Activated CD8-positive, alpha-beta memory T cell treated with anti-CD3 and anti-CD28 coated beads for 1 hour (primary cell): ENCODE measurements at places on chromosomes 7 and 10.

GRCh38 chr7:45145881-45146280 is 11.7 kb upstream of the RAMP3 start:
- no peak for DNase-seq

DNA sequence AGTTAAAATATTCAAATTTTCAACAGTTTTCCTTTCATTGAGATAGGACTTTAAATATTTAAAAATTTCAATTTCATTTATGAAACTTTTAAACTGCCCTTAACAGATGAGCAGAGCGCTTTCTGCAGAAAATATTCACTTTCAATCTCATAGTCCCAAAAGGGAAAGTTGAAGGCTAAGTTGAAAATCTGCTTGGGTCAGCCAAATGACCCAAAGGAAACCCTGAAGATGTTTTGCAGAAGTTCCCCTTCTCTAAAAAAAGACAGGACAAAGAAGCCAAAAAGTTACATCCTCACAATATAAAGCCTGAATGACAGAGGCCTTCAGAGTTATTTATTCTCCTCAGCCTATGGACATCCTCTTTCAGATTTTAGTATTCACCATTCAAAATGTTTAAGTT is 17.6 kb upstream of the SCIN start:
- no peak for DNase-seq

DNA sequence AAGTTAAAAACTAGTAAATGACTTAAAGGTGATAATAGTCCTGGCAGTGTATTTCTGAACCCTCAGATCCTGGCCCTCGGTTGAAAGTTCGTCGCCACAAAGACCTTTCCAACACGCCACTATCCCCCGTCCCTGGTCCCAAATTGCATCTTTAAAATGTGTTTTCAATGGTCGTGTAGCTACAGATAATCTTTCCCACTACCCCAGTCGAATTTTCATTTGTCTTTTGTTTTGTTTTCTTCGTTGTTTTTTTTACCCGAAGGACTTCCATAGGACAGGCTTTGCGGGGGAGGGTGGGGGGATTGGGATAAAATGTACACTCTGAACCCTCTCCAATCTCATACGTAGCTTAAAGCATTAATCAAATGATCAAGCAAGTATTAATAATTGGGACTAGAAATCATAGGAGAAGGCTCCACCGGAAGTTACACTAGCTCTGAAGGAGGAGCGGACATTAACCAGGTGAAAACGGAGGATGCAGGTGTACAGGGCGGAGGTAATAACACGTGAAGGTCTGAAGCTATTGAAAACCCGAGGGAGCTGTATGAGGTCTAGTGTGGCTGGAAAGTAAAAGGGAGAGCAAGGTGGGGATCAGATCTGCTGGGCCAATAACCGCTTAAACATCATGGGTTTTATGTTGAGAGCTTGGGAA is 32.8 kb upstream of the PHF14 start:
- no peak for DNase-seq

- no peak for DNase-seq
These were observed 215.3 kb upstream of the GLI3 start for GRCh38 chr7:42452356-42452755.

DNA sequence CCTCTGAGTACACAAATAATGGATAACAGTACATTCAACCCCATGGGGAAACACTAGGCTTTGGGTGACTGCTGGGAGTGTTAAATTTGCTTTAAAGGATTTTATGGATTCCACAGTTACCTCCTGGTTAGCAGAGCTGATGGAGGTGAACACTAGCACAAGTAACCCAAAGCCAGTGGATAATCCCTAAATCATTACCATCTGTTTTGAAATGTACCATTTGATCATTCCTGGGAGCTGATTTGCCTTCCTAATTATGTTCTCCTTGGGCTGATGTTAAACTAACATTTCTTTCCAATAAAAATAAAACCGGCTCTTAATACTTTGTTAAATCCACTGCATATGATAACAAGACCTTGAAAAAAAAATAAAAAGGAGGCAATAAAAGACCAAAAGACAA is 493.9 kb downstream of the PLXNA4 start:
- DNase-seq = no peak

DNA sequence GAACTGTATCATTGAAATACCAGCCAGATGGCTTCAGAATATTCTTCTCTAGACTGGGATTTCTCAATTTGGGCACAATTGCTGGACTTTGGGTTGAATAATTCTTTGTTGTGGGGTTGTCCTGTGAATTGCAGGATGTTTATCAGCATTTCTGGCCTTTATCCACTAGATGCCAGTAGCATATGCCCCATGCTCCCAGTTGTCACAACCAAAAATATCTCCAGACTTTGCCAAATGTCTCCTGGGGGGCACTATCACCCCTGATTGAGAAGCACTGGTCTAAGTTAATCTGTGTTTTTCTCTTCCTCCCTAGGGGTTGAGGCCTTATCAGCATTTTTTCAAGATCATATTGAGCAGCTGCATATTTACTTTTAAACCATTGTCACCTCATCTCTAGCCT is 204.9 kb upstream of the SP8 start:
- DNase-seq = no peak

DNA sequence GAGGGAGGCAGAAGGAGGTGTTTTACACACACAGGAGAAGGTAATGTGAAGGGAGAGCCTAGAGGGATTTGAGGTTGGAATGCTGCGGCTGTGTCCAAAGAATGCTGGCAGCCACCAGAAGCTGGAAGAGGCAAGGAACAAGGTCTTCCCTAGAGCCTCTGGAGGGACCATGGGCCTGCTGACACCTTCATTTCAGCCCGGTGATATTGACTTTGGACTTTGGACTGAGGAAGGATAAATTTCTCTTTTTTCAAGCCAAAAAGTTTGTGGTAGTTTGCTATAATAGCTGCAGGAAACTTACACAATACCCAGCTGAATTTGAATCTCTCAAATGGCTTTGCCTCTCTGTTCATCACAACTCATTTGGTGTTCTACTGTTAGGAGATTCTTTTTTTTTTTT is 34.6 kb downstream of the UBN2 start:
- no peak for DNase-seq

GRCh38 chr10:93921338-93921737 is 27.6 kb downstream of the SLC35G1 start:
- DNase-seq = no peak

DNA sequence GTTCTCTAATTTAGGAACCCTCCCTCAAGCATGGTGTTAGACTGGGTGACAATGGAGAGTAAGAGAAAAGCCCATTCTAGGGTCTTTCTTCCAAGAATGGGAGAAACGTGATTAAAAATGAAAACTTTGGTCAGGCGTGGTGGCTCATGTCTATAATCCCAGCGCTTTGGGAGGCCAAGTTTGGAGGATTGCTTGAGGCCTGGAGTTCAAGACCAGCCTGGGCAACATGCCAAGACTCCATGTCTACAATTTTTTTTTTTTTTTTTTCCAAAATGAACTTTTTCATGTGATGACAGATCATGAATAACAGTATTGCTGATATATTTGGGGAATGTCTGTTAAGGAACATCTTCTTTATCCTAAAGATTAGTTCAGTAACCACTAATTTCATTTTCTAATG is 194.6 kb downstream of the MLLT10 start:
- no peak for DNase-seq

- DNase-seq = no peak
These were observed 66.7 kb downstream of the ARL4A start for GRCh38 chr7:12754179-12754578.

- no peak for DNase-seq
These were observed 1.8 kb downstream of the AP4M1 start for GRCh38 chr7:100102950-100103840.

- no peak for DNase-seq
These were observed 965.5 kb downstream of the GRID1 start for GRCh38 chr10:85400981-85401695.
